ENCODE measurements at places on chromosomes 2 and 18.
A peak's percentile ranks its signal among the peaks of the same experiment; 100 is the strongest.

GRCh38 chr2:173058673-173059072 lies 17.0 kb upstream of the MAP3K20 start:
- no peak for DNase-seq

GRCh38 chr18:55355223-55355622 lies 232.8 kb downstream of the TCF4 start:
- no peak for DNase-seq

- DNase-seq, result no peak
Measured at GRCh38 chr2:127913808-127914457, 28.2 kb upstream of the AMMECR1L start.

GRCh38 chr2:3282056-3282998 lies 95.3 kb downstream of the EIPR1 start:
- no peak for DNase-seq

GRCh38 chr2:213627054-213627710 lies 342.9 kb downstream of the SPAG16 start:
- DNase-seq, result no peak

- no peak for DNase-seq
Measured at GRCh38 chr2:219820767-219821166, 193.3 kb downstream of the SLC4A3 start.

DNA sequence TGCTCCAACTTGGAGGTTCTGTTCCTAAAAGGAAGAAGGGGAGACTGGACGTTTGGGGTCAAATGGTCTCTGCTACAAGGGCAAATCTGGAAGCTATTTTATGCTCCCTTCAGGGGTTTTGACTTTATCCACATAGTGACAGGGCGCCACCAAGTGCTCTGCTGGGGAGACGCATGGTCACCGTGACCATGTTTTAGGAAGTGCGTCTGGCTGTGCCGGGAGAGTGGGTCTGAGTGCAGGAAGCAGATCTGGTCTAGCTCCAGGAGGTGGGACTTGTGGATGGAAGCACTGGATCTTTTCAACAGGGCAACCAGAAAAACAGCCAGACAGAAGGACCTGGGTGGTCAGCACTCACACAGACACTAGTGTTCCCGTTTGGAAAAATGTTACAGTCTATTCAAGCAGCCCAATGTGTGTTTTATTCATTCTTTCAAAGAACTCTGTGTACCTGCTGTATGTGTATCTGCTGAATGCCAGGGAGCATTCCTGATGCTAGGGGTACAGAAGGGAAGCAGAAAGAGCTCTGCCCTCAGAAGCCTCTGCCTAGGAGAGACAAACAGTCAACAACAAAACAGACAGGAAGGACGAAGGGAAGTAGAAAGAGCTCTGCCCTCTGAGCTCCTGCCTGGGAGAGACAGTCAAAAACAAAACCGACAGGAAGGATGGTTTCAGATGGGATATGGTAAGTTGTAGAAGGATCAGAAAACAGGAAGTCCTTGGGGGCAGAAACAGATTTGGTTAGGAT lies 14.3 kb downstream of the IMPA2 start:
- DNase-seq, result no peak

DNA sequence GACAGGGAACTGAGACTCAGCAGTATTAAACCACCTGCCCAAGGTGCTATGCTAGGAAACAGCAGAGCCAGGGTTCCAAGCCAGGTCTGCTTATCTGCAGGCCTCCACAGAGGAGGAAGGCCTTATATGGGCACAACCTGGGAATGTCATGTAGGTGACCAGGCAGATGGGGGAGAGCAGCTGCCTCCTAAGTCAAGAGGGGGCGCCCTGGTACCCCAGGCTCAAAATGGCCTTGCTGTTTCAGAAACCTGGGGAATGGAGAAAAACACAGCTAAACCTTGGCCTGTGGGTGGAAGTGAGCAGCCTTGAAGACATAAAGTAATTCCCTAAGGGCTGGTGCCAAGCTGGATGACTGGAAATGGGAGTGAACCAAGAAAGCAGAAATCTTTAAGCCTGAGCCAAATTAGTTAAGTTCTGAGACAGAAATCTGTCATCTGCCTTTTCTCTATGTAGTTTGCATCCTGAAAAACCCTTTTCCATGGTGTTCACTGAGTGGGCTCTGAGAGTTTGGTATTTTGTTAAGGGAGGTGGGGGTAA lies 79.1 kb downstream of the MAPK4 start:
- no peak for DNase-seq

GRCh38 chr2:129661935-129662334 lies 317.5 kb upstream of the RAB6C start:
- no peak for DNase-seq

- no peak for DNase-seq
Measured at GRCh38 chr2:160460333-160460731, 33.3 kb downstream of the RBMS1 start.

DNA sequence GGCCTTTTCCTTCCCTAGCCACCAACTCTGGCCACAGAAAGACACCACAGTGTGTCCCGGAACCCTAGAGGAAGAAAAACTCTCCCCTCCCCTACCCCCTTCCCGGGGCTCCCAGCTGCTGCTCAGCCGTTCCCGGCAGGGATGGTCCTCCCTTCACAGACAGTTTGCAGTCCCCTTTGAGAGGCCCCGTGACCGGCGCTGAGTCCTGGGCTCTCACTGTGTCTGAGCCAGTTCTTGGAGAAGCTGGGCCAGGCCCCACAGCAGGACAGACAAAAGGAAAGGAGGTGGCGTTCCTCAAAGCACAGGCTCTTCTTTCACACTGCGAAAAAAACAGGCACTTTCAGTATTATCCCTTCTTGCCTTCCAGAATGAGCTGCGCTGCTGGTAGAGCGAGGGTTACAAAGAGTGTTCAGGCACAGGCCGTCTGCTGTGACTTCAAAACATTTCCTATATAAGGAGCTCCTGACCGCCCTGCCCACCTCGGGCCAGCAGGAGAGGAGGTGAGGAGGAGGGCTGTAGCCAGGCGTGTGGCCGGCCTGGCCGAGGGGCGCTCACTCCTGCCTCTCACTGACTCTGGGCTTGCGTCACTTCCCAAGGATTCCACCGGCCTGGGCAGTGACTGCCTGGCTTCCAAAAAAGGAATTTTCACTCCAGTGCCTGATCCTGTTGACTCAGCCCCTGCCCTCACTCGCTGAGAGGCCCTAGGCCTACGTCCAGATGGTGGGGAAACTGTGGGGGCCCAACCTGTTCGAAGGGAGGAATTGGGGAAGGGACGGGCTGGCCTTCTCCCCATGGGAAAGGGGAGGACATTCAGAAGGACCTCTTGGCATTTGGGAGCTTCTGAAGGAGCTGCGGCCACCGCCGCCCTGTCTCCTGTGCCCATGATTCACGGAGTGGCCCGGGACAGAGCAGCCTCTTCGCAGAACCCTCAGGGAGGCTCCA lies 24.9 kb downstream of the CIDEA start:
- DNase-seq, result no peak

DNA sequence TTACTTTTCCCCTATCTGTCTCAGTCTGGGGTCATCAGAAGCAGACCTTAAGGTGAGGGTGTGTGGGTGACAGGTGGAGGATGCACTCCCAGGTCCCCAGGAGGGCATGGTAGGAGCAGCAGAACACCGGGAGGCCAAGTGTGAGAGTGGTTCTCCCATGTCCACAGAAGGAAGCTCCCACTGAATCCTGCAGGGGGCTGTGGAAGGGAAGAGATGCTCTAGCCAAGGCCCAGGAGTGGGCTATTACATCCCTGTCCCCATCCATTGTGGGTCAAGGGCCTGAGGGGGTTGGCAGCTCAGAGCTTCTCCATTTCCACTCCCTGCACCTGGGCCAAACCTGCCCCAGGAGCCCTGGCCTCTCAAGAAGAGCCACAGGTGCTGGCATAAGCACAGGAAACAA lies 86.4 kb upstream of the KCNE4 start:
- DNase-seq, result no peak

- DNase-seq, result no peak
Measured at GRCh38 chr18:11004294-11004693, 145.1 kb downstream of the PIEZO2 start.

GRCh38 chr2:64274399-64275173 lies 130.4 kb upstream of the PELI1 start:
- DNase-seq, result no peak

GRCh38 chr2:218229239-218229638 lies 12.2 kb downstream of the ARPC2 start:
- DNase-seq, result peak; percentile 69

DNA sequence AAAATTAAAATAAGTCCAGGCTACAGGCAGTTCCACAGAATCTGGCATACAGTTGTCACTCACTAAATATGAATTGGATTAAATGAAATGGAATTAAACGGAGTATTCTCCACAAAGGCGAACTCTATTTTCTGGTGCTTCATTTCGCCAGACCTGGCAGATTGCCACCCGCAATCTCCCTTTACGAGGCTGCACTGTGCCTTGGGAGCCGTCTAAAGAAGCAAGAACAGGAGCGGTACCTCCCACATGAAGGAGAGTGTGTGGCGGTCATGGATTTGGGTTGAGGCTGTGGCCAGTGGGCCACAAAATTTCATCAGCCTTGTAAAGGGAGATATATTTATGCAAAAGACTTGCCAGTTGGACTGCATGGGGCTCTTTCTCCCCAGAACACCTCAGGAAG lies 151.0 kb downstream of the OSR1 start:
- no peak for DNase-seq

DNA sequence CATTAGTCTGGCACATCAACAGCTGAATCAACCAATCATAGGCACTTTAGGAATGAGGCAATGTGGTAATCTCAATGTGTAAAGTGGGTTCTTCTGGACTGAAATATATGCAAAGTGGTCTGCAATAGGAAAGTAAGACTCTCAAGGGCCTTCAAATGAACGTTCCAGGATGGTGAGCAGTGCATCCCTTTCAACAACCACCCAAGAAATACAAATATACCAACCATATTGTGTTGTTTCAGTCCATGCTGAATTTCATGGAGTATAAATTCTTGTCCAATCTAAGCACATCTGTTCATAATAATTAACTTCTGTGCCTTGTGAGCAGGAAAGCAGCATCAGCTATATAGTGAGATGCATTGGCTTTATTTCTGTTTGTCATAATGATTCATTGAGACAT lies 556.2 kb downstream of the THSD7B start:
- DNase-seq, result no peak

- peak; percentile 89 for DNase-seq
Measured at GRCh38 chr2:68044099-68044498, 18.7 kb downstream of the C1D start.

DNA sequence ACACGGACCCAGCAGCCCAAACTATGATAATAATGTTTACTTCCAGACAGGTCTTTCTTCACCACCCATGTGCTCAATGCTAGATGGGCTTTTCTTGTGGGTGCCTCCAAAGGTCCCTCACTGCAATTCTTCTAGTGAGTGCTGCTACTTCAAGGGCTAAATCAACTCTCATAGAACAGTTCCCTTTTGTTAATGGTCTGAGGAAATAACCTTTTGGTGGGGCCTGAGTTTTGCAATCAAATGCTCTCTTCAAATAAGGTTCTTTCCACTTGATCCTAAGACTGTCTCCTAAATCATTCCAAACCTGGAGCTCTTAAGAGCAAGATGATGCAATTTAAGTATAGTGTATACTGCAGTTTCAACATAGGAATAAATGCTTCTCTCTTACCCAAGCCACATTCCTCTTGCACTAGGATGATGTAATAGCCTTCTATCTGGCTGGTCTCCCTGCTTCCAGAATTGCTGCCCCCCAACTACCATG lies 6.0 kb downstream of the NEMP2 start:
- peak; percentile 22 for DNase-seq

DNA sequence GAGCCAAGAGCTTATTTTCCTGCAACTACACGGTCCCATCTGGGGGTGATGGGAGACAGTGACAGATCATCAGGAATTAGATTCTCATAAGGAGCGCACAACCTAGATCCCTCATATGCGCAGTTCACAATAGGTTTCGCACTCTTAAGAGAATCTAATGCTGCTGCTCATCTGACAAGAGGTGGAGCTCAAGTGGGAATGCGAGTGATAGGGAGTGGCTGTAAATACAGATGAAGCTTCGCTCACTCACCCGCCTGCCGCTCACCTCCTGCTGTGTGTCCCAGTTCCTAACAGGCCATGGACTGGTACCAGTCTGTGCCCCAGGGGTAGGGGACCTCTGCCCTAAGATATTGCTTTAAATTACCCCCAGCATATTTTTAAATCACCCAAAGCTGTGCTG lies 10.8 kb downstream of the LRRFIP1 start:
- DNase-seq, result no peak

- DNase-seq, result no peak
Measured at GRCh38 chr18:43380104-43380672, 102.9 kb upstream of the SYT4 start.

DNA sequence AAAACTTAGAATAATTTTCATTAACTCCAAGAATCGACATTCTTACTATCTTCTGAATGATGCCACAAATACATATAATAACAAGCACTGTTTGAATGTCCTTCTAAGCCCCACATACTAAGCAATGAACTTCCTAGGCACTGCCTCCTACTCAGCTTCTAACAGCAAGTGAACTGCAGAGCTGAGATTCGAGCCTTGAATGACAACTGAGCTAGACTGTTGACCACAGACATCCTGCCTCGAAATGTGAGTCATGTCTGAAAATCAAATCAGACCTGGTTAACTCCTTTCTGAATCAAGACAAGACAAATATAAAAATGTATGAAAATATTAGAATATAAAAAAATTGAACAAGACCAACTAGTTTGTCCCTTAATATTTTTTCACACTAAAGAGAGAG lies 108.1 kb downstream of the MYT1L start:
- DNase-seq, result no peak

GRCh38 chr2:19742872-19743271 lies 158.9 kb downstream of the TTC32 start:
- DNase-seq, result no peak

GRCh38 chr2:179711375-179711774 lies 150.0 kb downstream of the ZNF385B start:
- no peak for DNase-seq

- no peak for DNase-seq
Measured at GRCh38 chr2:55370208-55370607, 49.4 kb downstream of the CCDC88A start.

DNA sequence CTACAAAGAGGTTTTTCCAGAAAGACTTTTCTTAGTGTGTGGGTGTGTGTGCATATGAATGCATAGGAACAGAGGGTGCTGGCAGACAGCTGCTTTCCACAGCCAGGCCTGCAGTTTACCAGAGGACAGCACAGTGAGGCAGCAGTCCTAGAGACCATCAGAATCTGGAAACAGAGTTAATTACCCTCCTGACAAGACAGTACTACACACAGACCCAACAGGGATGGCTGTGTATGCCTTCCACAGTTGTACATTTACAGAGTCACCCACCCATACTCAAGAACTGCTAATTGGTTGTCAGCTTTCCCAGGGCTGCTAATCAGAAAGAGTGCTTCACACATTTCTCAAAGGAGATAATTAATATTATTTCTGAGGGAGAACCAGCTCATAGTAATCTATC lies 104.7 kb downstream of the FEZ2 start:
- DNase-seq, result no peak
